Inflammatory macrophage treated with lipopolysaccharide for 1 hour (primary cell): ENCODE measurements at places on chromosomes 1 and 21.

DNA sequence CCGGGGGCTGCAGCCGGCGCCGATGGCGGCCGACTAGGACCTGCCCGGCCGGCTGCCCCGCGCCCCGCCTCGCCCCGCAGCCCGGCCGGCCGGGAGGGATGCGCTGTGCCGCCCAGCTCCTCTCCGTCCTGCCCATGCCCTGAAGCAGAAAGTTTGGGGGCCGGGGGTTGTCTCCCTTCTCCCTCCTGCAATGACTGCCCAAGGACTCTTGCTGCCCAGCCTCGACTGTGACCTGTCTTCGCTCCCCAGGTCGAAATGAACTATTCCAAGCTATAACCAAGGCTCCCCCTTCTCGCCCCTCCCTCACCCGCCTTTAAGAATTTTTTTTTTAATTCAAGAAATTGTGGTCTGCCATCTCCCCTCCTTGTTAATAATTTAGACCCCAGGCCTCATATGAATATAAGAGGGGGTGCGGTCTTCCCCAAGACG lies 361 bp downstream of the TMCC2 start:
- no peak for DNase-seq

DNA sequence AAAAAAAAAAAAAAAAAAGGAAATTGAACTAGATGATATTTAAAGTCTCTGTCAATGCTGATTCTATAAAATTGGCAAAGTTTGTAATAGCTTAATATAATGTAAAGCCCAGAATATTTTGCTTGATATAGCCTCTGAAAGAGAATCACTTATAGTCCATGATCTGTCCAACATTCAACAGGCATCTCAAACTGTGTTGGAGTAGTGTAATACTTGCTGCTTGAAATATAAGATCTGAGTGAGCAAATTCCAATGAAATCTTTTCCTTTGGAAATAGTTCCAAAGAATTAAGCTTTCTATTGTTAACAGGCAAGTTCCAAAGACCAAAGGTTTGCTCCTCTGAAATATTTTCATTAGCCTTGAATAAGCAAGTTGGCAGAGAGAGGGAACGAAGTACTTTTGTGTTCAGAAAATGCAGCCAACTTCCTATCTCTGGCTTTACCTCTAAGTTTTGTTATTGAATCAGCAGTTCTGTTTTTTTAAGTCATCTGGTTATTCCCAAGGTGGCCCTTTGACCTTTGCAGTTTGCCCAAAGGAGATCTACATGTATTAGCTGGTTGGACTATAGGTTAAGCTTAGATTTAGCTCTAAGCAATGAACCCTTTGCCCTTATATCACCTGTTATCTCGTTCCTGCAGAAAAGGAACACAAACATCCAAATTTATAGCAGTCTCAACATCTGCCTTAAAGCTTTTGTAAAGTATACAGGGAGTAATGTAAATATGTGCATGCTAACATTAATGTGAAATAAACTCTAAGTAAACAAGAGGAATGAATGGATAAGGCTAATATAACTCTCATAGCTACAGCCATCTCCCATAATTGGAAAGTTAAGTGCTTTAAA lies 24.4 kb upstream of the CEP350 start:
- no peak for DNase-seq

DNA sequence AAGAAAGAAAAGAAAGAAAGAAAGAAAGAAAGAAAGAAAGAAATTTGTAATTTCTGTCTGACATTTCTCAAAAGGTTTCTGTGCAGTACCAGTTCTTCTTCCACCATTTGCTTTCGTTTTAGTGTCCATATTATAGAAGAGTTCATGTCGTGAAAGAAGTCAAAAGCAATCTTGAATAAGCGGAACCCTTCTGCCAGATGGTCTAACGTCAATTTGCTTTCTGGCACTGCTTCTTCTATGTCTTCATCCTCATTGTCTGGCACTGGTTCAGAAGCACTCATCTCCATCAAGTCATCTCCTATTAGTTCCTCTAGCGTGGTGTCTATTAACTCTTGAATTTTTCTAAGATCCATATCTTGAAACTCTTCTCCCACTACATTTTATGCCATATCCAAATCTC lies 170.0 kb upstream of the KCTD3 start:
- DNase-seq: no peak

DNA sequence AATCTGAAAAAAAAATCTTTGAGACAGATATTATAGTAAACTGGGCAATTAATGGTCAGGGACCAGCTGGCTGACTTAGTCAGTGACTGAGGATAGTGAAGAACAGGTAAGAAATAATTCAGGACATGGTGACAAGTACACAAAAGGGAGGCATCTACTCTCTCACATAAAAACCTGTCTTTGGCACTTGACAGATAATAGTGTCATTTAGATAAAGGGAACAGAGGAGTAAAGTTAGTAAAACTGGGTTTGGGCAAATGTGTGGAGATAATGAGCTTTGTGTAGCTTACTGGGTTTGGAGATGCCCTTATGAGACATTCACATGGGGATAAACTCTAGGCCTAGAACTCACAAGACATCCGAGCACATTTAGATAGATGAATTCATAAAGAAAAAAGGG lies 4.0 kb downstream of the SSX2IP start:
- no peak for DNase-seq

DNA sequence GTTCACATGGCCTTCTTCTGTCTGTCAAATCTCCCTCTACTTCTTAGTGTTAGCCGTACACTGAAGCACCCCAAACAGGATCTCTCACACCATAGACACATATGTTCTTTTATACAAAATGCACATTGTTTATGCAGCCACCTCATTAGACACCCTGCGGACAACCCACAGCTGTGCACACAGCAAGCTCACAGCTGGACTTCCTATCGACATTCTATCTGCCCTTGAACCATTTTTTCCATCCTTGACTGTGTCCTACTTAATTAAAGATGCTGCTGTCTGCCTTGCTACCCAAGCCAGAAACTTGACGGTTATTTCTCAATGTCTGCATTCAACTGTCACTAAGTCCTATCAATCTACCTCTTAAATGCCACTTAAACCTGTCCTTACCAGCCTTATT lies 3.2 kb upstream of the ZBTB21 start:
- no peak for DNase-seq

GRCh38 chr1:180544050-180544449 lies 14.7 kb upstream of the OVAAL start:
- DNase-seq: no peak

GRCh38 chr21:37675202-37675801 lies 241.0 kb downstream of the KCNJ6 start:
- peak; percentile 19 for DNase-seq

GRCh38 chr1:110209715-110210603 lies at the start of gene KCNC4:
TSS of gene KCNC4 (plus strand) at chr1:110210314. CDS start at chr1:110211500, 1,186 bp downstream.
- DNase-seq: peak; percentile 72

DNA sequence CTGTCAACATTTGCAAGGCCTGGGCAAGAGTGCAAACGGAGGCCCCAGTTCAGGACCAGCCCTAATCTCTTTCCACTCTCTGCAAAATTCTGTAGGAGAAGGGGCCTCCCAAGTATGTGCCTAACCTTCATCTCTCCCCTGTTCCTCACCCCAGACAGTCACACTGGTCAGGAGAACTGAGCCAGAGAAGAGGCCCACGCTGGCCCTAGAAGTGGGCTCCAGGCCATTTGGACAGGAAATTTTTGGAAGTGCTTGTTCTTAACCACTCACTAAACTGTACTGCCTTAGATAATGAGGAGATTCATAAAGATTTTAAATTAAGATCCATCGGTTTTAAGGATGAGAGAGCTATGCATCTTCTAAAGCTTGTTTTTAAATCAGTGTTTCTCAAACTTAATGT lies 129.7 kb upstream of the ADGRL2 start:
- no peak for DNase-seq
